ENCODE measurements at places on chromosomes 13 and 19.

- DNase-seq = no peak
These were observed 851 bp downstream of the ZNF320 start for GRCh38 chr19:52896431-52897137.

- no peak for DNase-seq
These were observed 36.4 kb upstream of the VSTM2B start for GRCh38 chr19:29489172-29489951.

- DNase-seq = no peak
These were observed 21.5 kb downstream of the COL4A2 start for GRCh38 chr13:110328573-110328972.

- no peak for DNase-seq
These were observed 63.4 kb downstream of the SLC7A1 start for GRCh38 chr13:29532116-29532515.

DNA sequence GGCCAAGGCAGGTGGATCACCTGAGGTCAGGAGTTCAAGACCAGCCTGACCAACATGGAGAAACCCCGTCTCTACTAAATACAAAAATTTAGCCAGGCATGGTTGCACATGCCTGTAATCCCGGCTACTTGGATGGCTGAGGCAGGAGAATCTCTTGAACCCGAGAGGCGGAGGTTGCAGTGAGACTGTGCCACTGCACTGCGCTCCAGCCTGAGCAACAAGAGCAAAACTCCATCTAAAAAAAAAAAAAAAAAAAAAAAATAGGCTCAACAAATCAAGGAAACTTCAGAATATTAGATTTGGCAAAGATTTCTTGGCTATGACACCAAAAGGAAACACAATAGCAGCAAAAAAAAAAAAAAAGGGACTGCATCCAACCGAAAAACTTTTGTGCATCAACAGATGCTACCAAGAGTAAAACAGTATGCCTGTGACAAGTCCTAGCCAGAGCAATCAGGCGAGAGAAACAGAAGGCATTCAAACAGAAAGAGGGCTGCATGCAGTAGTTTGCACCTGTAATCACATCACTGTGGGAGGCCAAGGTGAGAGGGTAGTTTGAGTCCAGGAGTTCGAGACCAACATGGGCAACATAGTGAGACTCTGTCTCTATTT, 23.8 kb downstream of the ZNF160 start:
- DNase-seq = no peak

GRCh38 chr19:40808497-40808896, 9.5 kb downstream of the EGLN2 start:
- no peak for DNase-seq

DNA sequence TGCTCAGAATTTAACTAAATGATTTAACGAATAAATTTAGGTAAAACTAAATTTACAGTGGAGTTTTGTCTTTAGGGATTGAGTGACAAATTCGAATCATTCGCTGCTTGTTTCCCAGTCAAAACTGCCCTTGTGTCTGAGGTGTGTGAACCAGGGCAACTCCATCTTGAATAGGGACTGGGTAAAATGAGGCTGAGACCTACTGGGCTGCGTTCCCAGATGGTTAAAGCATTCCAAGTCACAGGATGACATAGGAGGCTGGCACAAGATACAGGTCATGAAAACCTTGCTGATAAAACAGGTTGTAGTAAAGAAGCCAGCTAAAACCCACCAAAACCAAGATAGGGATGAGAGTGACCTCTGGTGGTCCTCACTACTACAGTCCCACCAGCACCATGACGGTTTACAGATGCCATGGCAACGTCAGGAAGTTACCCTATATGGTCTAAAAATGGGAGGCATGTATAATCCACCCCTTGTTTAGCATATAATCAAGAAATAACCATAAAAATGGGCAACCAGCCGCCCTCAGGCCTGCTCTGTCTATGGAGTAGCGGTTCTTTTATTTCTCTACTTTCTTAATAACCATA, 10.2 kb upstream of the ANKRD10 start:
- DNase-seq = no peak

GRCh38 chr13:108270442-108270841, 924 bp downstream of the TNFSF13B start:
- no peak for DNase-seq
